ENCODE measurements at places on chromosomes 13 and 19. TPM values are rescaled to one million over a fixed set of nuclear protein-coding genes. Genes with fewer than 3 reads are reported as not detected.

The GRIN2D gene
- total RNA-seq: 3.2 TPM

The MAP4K1 gene
- total RNA-seq: 6.8 TPM

The KLK3 gene
- not detected for total RNA-seq

The CALR3 gene
- total RNA-seq: not detected

The SERPINE3 gene
- not detected for total RNA-seq

The IGSF23 gene
- total RNA-seq: not detected

The SRRM5 gene
- 0.37 TPM for total RNA-seq

The ZNF540 gene
- 0.25 TPM for total RNA-seq

The GNG8 gene
- not detected for total RNA-seq

DNA sequence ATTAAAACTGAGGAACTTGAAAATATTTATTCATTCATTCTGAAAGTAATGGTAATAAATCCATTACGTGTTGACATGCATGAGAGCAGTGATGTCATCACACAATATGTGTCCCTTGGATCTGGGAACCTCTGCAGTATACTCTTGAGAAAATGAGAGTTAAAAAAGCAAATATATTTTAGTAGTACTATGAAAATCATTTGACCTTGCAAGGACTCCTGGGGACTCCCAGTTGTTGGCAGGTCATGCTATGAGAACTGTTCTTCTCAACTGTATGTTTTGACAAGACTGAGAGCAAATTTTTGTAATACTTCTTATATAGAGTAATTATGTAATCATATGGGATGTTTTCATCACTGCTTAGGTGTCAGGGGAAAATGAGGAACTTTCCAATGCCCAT lies 249.4 kb downstream of the PCCA start:
- DNase-seq: no peak

DNA sequence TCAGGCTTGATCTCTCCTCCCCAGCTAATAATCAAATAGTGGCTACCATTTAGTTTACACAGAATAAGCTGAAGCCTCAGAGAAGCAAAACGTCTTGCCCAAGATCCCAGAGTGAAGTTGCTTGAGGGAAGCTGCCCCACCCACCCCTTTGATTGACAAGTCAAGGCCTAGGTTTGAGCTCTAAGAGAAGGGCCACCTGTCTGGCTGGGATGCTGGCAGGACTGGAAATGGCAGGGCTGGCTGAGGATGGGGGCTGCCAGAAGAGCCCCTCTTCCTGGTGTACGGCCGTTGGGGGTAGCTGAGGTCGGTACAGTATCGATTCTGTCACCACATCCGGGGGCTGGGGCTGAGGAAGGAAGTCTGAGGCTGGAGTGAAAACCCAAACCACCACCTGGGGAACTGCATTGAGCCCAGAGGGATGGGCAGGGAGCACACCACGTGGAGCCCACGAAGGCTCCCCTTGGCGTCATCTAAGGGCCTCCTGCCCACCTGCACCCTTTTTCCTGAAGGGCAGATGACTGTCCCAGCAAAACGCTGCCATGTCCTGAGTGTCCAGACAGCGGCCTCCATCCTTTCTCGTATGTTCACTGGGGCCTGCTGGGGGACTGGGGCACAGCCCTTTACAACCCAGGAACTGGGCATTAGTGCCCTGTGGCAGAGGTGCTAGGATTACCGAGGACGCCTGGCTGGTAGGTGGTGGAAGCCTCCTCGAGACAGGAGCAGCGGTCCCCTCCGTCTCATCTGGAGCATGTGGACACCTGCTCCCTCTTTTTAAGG lies 1.4 kb upstream of the PRKD2 start:
- DNase-seq: peak; percentile 57

- DNase-seq: no peak
Observed at GRCh38 chr19:17370026-17370587, 7.0 kb downstream of the PLVAP start.

GRCh38 chr13:92622905-92623304 lies 603.7 kb upstream of the GPC6 start:
- no peak for DNase-seq

DNA sequence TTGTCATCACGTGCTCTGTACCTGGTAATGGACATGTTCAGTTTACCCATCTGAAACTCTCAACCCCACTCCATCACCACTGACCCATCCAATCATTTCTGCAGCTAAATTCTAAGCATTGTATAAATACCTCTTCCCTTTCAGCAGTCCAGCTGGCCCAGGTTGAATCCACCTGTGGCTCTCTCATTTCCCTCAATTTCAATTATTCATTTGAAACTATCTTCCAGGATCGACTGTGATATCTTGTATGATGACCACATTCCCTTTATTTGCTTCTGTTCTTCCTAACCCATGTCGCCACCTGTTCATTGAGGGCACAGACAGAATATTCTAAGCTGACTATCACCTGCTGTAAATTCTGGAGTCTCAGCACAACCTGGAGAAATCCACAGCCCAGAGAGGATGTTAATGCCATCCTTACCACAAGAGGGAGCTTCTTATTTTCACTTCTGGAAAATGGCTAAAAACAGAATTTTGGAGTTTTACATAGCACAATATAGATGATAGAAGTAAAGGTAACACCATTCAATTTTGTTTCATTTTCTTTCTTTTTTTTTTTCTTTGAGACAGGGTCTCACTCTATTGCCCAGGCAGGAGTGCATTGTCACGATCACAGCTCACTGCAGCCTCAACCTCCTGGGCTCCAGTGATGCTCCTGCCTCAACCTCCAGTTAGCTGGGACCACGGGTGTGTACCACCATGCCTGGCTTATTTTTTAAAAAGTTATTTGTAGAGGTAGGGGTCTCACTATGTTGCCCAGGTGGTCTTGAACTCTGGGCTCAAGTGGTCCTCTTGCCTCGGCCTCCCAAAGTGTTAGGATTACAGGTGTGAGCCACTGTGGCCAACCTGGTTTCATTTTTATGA lies 38.6 kb downstream of the ZNF823 start:
- peak; percentile 12 for DNase-seq

DNA sequence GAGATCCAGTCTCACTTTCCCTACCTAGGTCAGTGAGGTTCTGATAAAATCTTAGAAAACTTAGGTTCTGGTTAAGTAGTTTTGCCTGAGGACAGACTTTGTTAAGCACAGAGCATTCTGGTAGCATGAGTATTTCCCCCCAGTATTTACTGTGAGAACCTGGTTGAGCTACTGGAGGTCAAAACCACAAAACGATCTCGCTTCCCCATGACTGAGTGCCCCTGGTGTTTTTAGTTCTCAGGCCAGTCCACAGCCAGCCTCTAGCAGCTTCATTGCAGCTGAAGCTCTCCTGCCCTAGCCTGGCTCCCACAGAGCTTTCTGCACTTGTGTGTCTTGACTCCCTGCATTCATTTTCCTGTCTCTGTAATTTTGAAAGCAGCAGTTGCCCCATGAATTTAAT lies 1138.2 kb downstream of the UQCRFS1 start:
- no peak for DNase-seq

GRCh38 chr13:106810069-106810468 lies 242.1 kb upstream of the ARGLU1 start:
- no peak for DNase-seq

DNA sequence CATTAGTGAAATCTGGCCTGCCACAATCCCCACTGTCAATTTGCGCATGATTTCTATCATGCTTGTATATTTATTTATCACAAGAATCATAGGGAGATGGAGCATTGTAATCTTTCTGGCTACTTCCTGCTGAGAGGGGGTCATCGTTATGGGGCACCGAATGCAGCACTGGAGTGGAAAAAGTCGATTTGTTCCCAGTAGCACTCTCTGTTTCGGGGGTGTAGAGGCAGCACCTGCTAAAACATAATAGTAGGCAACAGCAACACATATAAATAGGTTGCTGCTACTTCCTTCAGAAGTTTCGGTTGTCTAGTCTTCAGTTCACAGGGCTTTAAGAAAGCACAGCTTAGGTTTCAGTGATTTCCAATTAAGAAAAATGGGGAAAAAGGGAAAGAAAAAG lies 23.4 kb upstream of the CEACAM21 start:
- DNase-seq: no peak

GRCh38 chr19:40578442-40578908 lies 1.8 kb downstream of the SHKBP1 start:
- no peak for DNase-seq

DNA sequence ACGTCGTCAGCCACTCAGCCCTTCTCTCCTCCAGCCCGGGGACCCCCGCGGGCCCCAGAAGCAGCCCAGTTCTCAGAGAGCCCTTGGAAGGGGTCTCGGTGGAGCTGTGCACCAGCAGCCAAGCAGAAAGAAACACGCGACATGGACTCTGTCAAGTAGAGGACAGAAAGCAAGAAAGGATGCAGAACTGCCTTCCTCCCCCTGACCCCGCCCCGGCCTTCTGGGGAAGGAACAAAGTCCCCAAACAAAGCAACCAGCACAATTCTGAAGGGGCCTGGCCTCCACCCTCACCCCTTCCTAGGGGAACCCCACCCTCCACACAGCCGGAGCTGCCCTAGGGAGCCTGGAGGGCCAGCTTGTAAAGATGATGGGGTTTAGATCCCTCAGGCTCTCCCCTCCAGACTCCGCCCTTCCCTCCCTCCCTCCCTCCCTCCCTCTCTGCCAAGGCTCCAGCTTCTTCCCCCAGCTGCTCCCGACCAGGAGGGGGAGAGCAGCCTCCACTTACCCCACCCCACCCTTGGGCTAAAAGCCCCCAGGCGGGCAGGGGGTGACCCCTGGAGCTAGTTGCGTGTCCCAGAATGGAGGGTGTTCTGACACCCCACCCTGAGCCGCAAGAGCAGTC lies 7.8 kb downstream of the LYL1 start:
- no peak for DNase-seq

GRCh38 chr19:21314676-21315075 lies 14.5 kb downstream of the ZNF708 start:
- DNase-seq: no peak

DNA sequence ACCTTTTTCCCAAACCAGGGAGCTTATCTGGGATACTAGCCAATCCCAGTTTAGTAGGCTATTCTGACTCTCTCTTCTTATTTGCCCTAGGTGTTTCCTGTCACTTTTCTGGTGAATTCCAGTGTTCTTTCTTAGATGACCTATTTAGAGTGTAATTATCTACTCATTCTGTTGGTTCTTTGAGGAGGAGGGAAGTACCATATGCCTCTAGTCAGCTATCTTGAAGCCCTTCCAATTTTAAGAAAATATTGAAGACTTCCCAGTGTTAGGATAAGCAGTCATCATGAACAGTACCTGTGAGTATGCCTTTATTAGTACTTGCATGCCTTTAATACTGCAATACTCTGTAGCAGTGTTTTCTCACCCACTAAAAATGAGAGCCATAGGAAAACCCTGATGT lies 724.3 kb upstream of the SLITRK1 start:
- no peak for DNase-seq

GRCh38 chr13:54705738-54706137 lies 1677.1 kb downstream of the OLFM4 start:
- no peak for DNase-seq

DNA sequence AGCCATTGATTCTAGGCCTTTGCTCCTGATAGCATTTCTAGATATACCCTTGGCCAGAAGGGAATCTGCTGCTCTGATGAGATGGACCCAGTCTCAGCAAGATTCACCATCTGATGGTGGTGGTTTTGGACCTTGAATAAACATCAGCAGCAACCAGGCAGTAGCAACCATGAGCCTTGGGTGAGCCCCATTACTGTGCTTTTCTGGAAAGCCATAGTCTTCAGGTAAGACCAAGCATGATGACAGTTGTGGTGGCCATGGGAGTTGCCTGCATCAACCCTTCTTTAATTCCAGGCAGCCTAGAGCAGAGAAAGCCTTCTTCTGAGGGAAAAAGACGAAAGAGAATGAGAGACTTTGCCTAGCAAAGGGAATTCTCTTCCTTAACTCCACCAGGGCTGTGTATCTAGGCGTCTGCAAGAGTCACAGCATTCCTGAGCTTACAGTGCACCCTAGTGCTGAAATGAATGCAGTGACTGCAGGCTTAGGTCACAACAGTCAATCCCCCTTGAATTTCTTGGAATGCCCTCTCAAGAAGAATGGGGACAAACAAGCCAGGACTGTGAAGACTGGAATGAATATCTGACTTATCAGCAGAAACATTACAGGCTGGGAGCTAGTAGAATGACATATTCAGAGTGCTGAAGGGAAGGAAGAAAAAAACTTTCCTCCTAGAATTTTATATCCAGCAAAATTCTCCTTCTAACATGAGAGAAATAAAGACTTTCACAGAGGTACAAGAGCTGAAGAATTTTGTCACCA lies 942.4 kb upstream of the PCDH20 start:
- no peak for DNase-seq

DNA sequence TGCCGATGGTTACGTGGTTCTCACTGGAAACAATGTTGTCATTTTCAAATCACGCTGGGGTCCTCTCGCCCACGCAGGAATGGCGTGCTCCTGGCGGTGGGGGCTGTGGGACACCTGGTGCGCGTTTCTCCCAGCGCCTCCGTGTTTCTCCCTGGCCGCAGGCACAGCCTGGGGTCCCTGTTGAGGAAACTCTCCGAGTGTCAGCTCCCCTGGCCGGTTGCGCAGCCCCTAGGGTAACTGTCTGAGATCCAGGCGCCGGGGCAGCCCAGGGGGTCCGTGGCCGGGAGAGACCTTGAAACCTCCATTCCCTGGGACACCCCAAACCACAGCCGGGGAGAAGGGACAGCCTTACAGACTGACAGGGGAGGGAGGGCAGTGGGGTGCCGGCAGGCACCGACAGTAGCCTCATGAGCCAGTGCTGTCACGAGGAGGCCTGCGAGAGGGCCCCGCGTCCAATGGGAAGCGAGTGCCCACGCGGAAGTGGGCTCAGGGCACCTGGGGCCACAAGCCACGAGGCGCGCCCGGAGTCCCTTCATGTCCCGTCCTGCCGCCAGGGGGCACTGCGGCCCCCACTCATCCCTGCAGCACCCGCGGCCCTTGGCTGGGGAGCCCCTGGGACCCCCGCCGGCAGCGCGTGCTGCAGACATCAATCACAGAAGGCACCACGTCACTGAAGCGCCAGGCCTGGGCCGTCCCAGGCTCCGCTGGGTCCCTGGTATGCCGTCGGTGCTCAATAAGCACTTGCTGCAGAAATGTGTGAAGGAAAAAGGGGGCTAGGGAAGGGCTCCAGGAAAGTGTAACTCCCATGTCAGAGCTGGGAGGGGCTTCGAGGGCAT lies 9.5 kb downstream of the ADAMTSL5 start:
- DNase-seq: peak; percentile 33

DNA sequence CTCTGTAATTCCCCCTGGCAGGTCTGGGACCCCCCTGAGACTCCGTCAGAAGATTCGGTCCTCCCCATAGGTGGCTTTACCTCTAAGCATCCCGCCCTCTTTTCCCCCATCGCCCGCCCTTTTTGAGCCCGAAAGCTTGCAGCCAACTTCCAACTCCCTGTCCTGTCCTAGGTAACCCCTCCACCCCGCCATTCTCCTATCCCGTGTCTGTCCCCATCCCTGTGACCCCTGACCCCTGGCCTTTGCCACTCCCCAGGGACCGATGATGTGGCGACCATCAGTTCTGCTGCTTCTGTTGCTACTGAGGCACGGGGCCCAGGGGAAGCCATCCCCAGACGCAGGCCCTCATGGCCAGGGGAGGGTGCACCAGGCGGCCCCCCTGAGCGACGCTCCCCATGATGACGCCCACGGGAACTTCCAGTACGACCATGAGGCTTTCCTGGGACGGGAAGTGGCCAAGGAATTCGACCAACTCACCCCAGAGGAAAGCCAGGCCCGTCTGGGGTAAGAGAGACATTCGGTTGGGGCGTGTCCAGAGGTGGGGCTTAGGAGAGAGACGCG lies 488 bp downstream of the RCN3 start:
- DNase-seq: no peak

- DNase-seq: no peak
Observed at GRCh38 chr19:48804496-48804895, 6.3 kb downstream of the BCAT2 start.

- no peak for DNase-seq
Observed at GRCh38 chr19:45249261-45250033, 1.6 kb upstream of the MARK4 start.

- peak; percentile 50 for DNase-seq
Observed at GRCh38 chr13:75418997-75419396, 63.0 kb downstream of the TBC1D4 start.

GRCh38 chr19:54463531-54464043 lies at the start of gene LENG9:
LENG9 (minus strand) TSS chr19:54463778; CDS start chr19:54463526, 252 bp downstream.
- peak; percentile 99 for DNase-seq
